ENCODE measurements at places on chromosomes 1 and 21.

- DNase-seq = no peak
These were observed 52.7 kb downstream of the RPS6KA1 start for GRCh38 chr1:26582053-26582835.

DNA sequence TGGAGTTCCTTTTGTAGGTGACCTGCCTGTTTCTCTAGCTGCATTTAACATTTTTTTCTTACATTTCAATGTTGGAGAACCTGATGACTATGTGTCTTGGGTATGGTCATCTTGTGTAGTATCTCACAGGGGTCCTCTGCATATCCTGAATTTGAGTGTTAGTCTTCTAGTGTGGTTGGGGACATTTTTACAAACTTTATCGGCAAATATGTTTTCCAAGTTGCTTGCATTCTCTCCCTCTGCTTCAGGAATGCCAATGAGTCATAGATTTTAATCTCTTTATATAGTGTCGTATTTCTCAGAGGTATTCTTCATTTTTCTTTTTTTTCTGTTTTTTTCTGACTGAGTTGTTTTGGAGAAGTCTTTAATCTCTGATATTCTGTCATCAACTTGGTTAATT, 684.0 kb downstream of the NCAM2 start:
- DNase-seq = no peak

- no peak for DNase-seq
These were observed 37.3 kb downstream of the MAST2 start for GRCh38 chr1:45840704-45841103.

DNA sequence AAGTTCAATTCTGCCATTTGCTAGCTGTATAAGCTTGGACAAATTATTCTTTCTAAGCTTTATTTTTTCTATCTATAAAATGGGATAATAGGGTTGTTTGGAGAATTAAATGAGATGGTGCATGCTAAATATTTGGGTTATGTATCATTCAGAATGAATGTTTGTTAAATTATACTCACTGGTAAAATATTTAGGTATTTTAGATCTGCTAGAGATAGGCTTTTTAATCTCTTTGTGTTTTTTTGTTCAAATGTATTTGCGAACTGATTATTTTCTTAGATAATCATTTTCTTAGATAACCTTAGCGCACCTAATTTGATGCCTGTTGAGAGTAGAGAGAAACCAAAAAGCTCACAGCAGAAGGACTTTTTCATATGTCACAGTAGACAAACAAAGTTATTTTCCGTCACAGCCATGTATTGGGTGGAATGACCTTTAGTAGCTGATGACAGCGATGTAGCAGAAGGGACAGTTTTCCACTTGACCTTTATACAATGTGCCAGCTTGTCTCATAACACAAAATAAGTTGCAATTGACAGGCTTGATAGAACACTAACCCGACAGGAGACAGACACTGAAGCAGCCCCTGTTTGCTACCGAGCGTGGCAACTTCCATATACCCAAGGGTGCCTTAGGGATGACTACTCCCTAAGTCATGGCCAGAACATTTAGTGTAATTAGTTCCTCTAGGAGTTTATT, 93.0 kb downstream of the DISC1 start:
- DNase-seq = no peak

DNA sequence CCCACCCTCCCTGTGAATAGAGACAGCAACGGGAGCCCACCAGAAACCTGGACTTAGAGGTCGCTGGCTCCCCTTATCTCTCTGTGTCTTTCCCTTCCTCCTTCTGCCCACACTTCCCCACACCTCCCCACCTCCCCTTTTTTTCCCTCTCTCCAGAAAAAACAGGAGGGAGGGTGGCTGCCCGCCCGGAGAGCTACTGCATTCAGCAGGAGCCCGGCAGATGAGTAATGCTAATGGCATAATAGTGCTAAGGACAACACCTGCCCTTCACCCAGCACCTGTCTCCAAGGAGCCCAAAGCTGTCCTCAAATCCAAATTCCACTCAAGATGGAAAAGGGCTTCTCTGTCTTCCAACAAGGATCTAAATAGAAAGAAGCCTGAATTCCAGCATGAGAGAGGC, 11.4 kb upstream of the PRELP start:
- DNase-seq = no peak
